ENCODE measurements at places on chromosomes 11 and 22. TPM values are rescaled to one million over a fixed set of nuclear protein-coding genes. Genes with fewer than 3 reads are reported as not detected.

Gene NLRP14
- not detected for total RNA-seq

Gene PDGFB
- 3.2 TPM for total RNA-seq

Gene NLRP10
- not detected for total RNA-seq

Gene WBP2NL
- 0.09 TPM for total RNA-seq

Gene DSCAML1
- 0.16 TPM for total RNA-seq

Gene JHY
- 2.8 TPM for total RNA-seq

Gene DNAJB13
- total RNA-seq: 0.51 TPM

All from A549 treated with Hydrocortisone at 1 μM for 4 hours (cell line).